ENCODE measurements at places on chromosomes 5 and 9.

- DNase-seq: no peak
These were observed 93.6 kb upstream of the OTULINL start for GRCh38 chr5:14487897-14488570.

- DNase-seq: no peak
These were observed 110.0 kb downstream of the GAS1 start for GRCh38 chr9:86837345-86837744.

- DNase-seq: no peak
These were observed 26.9 kb downstream of the SRD5A1 start for GRCh38 chr5:6659941-6660684.

- DNase-seq: no peak
These were observed 16.3 kb downstream of the C9orf57 start for GRCh38 chr9:72044095-72044494.
